ENCODE measurements at places on chromosomes 1 and 21.

DNA sequence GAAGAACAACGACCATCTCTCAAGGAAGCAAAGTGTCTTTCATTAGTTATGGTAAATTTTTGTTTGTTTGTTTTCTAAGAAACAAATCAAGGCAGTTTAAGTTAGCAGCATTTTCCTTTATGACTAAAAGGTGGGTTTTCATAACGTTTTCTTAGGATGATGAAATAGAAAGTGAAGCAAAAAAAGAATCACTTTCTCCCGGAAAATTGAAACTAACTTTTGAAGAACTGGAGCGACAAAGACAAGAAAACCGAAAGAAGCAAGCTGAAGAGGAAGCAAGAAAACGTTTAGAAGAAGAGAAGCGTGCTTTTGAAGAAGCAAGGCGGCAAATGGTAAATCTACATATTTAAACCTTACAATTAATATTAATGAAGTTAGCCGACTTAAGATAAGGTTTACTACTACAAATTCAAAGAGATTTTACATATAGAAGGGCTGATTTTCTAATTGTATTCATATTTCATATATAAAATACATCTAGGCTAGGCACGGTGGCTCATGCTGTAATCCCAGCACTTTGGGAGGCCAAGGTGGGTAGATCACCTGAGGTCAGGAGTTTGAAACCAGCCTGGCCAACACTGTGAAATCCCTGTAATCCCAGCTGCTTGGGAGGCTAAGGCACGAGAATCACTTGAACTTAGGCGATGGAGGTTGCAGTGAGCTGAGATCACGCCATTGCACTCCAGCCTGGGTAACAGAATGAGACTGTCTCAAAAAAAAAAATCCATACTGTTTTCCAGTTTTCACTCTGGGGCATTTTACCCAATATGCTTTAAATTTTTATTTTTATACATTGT, 38.3 kb downstream of the NEXN start:
- DNase-seq, result no peak

- no peak for DNase-seq
These were observed 62.7 kb upstream of the ATP1B1 start for GRCh38 chr1:169043823-169044222.

DNA sequence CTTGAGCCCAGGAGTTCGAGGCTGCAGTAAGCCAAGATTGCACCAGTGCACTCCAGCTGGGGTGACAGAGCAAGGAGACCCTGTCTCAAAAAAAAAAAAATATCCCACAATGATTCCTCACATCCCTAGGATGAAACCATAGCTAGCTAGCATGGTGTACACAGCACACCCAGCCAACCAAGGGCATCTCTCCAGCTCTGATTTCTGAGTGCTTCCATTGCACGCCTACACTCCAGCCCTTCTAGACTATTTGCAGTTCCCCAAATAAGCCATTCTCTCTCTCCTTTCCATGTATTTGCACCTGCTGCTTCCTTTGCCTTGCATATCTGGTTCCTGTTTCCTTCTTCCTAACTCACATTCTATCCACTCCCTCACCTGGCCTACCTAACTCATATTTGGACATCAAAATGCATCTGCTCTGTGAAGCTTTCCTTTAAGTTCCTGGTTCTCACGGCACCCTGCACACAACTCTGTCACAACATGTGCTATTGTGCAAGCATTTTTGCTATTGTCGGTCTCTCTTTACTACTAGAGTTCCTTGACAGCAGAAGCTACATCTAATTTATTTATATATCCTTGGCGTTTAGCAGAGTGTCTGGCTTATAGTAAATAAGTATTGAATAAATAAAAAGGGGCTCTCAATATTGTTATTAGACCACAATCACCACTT, 2.4 kb upstream of the ELAPOR1 start:
- no peak for DNase-seq

DNA sequence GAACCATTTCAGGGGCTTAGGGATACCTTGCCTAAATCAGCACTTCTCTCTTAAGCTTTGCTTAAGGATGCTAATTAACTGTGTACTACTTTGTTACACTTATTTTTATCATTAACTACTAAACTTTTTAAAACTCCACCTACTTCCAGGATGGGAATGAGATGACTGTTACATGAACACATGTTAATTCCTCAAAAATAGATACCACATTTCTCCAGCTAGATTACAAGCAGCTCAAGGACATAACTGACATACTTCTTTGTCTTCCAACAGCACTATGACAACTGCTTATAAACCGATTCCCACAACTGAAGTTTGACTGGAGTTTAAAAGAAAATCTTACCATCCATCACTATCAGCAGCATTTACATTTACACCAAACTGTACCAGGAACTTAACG, 53.7 kb downstream of the TP53BP2 start:
- DNase-seq, result no peak

GRCh38 chr1:232501854-232502253, 128.1 kb downstream of the SIPA1L2 start:
- DNase-seq, result no peak

DNA sequence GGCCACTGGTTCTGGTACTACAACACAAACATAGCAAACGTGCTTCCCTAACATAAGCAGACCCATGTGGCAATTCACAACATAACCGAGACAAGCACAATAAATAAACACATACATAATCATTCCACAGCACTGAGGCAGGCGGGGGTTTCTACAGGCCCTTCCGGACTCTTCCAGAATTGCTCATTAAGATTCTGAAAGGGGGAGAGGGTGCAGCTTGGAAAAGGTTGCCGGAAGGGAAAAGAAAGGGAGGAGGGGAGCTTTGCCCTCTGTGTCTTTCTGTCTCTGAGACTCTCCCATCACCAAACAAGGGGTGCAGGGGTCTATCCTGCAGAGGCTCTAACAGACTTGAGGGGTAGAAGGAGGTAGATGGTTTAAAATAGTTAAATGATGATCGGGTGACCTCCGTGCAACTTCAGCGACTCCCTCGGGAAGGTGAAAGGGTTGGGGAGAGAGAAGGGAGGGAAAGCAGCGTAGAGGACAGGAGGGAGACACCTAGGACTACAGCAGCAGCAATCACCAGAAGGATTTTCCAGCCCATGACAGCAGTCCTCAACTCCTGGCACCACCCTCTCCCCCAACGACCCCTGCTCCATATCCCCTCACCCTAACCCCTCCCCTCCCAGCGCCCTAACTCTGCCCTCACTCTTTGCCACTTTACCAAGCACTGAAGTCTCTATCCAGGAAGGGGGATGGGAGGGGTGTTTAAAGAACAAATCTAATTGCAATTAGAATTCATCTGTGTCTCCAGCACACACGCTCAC, 365.5 kb upstream of the ESRRG start:
- DNase-seq, result no peak

DNA sequence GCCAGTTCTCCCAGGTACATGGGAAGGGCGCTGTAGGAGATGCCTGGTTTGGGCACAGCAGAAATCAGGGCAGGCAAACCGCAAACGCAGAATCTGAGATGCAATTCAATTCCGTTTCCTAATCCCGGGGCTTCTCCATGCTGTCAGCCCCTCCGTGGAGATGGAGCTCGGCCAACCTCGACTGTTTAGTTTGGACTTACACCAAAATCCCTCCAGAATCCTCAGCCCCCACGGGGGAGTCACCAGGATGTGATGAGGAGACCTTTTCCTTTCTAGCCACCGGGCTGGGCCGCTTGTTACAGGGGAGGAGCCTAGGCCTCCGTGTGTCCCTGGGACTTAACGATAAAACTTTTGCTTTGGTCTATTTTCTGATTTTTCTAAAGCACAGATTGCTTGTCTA, 7.9 kb downstream of the SLC2A7 start:
- DNase-seq, result no peak

DNA sequence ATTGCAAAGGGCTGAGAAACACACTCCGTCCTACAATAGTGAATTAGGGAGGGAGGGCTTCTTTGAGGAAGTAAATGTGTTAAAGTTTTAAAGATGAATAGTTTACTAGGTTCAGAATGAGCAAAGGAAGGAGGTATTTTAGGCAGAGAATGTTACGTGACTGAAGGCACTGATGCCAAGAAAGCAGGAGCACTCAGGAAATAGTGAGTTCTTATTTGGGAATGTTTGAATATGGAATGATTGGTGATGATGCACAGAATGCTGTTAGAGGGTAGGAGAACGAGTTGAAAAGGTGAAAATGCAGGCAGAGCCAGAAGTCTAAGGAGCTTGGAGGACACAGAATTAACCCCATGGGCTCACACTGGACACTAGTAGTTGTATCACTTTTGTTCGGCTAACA, 108.0 kb downstream of the NRIP1 start:
- DNase-seq, result no peak

GRCh38 chr1:64084451-64084850, 119.0 kb upstream of the UBE2U start:
- no peak for DNase-seq

GRCh38 chr1:41560496-41560895, 76.0 kb upstream of the EDN2 start:
- peak; percentile 46 for DNase-seq

DNA sequence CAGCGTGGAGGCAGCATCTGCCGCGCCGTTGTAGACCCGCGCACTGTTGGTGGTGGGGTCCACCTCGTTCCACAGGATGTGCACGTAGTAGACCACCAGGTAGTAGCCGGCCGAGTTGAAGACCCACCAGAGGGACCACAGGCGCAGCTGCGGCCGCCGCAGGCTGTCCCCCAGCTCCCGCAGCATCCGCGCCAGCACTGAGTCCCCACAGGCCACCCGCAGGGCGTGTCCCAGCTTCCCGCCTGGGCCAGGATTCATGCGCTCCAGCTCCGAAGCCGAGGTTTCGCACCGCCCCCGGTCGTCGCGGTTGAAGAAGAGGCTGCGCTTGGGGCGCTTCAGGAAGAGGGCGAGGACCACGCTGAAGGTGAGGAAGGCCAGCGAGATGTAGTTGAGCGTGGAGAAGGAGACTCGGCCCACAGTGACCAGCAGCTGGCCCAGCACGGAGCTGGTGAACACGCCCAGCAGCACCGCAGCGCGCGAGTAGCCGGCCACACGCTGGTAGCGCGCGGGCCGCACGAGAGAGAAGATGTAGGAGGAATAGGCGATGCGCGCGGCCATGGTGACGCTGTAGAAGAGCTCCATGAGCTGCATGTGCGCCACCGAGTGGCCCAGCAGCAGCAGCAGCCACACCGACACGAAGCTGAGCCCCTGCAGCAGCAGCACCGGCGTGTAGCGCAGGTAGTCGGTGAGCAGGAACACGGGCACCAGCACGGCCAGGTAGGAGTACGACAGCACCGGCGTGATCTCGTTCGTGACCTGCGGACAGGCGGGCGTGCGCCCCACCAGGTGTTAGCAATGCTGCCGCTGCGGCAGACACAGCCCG, 10.6 kb downstream of the SLC19A1 start:
- peak; percentile 56 for DNase-seq

Data from sciatic nerve (tissue), 2 donors.